ENCODE measurements at places on chromosomes 6 and 20. TPM values are rescaled to one million over a fixed set of nuclear protein-coding genes. Genes with fewer than 3 reads are reported as not detected.

Gene BPIFB6
- total RNA-seq: not detected

Gene GSTA2
- total RNA-seq: 2.0 TPM

GRCh38 chr6:158566207-158566818 lies 6.4 kb downstream of the TMEM181 start:
- H3K4me1 ChIP-seq: peaks cover 3% of the 10 kb centered on the region
- no peaks in the 10 kb centered on the region for H3K36me3 ChIP-seq
- no peak for DNase-seq
- no peak overlapping the region for H3K4me3 ChIP-seq
- no peaks in the 10 kb centered on the region for H3K27me3 ChIP-seq

- H3K4me1 ChIP-seq: no peaks in the 10 kb centered on the region
- H3K36me3 ChIP-seq: no peaks in the 10 kb centered on the region
- no peak overlapping the region for H3K4me3 ChIP-seq
Observed at GRCh38 chr6:13048113-13048512, 280.2 kb downstream of the TBC1D7 start.

Gene PNLDC1
- total RNA-seq: not detected

Gene GPR6
- not detected for total RNA-seq

GRCh38 chr20:21517566-21518277 lies 3.9 kb upstream of the NKX2-2 start:
- DNase-seq: peak; percentile 12
- H3K27me3 ChIP-seq: peaks cover 25% of the 10 kb centered on the region
- peaks cover 33% of the 10 kb centered on the region for H3K4me1 ChIP-seq
- H3K36me3 ChIP-seq: no peaks in the 10 kb centered on the region

Measured in liver (tissue), 10 donors.